Stimulated activated CD8-positive, alpha-beta memory T cell treated with anti-CD3 and anti-CD28 coated beads, Interleukin-15, amount 100 ng/mL, for 24 hours (primary cell): ENCODE measurements at places on chromosomes 1 and 21.

DNA sequence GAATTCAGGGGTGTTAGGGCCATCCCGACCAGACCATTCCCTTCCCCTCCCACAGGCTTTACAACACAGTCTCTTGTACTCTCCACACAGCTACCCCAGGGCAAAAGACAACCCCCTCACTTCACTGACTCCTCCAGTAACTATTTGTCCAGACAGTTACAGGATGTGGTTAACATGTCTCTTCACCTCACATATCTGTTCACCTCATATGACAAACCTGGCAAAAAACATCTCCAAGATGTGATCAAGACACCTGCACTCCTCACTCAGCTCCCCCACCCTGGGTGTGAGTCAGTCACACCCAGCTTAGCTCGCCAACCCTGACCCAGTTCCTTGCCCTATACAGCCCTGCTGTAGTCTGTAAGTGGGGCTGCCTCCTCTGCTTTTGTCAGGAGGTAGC, 490.5 kb upstream of the CHRM3 start:
- no peak for DNase-seq

GRCh38 chr1:18599704-18600103, 30.9 kb upstream of the PAX7 start:
- DNase-seq: no peak

GRCh38 chr1:46181343-46182260, 5.3 kb upstream of the P3R3URF start:
- DNase-seq: no peak

GRCh38 chr1:155379631-155380090, 59.0 kb downstream of the RUSC1 start:
- DNase-seq: no peak

DNA sequence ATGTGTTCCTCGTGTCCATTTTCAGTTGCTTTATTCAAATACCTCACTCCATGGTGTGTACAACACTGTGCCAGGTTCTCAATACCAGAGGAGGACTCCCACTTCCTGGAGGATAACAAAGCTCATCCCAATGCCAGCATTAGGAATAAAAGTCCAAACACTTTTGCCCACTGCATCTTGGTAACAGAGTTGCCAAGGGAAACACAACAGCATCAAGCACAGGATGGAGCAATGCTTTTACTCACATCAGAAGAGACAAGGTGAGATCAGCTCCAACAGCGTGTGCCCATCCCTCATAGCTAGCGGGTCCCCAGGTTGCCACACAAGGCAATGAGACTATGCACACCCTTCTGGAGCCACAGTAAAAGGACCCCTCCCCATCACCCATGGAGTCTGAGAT, 2.9 kb downstream of the KRTAP20-4 start:
- DNase-seq: no peak

- no peak for DNase-seq
Observed at GRCh38 chr1:177054542-177054941, 110.0 kb downstream of the ASTN1 start.

DNA sequence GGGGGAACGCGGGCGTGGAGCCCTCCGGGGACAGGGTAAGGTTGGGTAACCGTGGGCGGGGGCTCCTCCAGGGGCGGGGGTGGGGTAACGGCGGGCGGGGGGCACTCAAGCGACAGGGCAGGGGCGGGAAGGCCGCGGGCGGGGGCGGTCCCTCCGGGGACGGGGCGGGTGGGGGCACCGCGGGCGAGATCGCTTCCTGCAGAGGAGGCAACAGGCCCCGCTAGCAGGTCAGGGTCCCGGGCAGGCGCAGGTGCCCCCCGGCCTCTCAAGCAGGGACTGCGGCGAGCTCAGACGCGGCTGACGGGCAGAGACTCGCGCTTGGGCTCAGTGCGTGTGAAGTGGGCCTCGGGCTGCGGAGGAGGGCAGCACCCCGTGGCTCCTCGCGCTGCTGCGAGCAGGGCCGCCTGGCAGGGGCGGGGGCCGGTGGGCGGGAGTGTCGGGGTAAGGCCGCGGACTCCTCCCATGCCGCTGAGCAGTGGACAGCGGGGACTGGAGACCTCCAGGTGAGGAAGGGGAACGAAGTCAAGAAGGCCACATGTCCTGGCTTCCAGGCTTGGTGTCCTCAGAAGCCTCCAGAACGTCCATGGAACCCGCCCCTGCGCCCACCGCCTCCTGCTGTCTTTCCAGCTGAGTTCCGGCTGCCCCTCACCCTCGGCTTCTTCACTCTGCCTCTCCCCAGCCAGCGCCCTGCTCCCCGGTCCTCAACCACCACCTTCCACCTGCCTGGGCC, 627 bp upstream of the GNB1 start:
- DNase-seq: no peak

GRCh38 chr1:193944454-193944853, 758.0 kb upstream of the B3GALT2 start:
- DNase-seq: no peak

DNA sequence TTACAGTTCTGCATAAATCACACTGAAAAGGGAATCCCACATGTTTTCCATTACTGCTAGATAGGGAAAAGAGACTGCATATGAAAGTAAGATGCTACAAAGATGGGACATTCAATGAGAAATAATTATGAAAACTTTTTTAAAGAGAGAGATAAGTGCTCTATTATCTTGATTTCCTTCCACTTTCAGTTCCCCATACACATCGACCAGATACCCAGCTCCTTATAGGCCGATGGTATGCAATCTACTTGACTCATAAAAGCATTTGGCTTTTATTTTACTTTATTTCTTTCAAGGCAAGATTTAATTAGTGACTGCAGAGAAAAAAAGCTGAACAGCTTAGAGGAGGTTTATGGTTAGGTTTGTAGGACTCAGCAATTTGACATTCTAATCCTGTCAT, 13.1 kb downstream of the BRINP2 start:
- no peak for DNase-seq

DNA sequence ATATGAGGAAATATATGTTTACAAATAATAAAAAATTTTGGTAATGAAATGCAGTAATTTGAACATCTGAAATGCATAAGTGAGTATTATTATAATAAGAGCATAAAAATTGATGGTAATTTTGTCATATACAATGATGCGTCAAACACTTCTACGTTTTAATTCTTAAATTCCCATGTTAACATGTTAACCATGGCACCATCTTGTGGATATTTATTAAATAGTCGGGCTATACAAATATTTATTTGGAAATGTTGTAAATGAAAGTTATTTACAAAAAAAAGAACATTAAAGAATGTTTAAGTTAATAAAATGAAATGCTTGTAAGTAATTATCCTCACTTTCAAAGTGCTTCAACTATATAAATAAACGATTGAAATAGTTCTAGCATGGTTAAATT, 57.2 kb upstream of the C1orf185 start:
- no peak for DNase-seq

DNA sequence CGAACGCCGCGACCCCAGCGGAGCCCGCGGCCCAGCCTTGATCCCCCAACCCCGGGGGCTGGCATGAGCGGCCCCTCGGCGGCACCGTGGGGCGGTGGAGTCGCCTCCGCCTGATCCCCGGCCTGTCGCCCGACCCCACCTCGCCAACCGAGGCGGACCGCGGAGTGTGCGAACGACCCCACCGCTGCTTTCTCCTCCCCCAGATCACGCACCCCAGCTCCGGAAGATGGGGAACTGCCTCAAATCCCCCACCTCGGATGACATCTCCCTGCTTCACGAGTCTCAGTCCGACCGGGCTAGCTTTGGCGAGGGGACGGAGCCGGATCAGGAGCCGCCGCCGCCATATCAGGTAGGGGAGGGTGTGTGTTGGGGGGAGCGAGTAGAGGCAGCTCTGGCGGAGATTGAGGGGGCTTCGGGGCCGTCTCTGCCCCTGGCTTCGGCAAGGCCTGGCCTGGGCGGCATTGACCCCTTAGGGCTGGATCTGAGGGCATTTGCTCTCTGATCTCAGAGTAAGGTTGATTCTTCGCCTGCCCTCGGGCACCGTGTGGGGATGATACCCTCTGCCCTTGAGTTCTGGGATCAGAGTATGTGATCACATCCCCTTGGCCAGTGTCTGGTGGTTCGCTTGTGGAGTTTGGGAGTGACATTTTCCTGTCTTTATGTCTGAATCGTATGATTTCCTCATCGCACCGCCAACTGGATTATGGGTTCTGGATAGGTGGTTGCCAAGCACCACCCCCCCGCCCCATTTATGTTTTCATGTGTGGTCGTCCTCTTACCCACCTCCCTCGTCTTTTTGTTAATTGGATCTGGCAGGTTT, 668 bp downstream of the RNF11 start:
- DNase-seq: peak; percentile 25

- DNase-seq: no peak
Observed at GRCh38 chr1:209527372-209527771, 56.1 kb upstream of the CAMK1G start.

- DNase-seq: no peak
Observed at GRCh38 chr1:53954128-53954527, 8.0 kb downstream of the LRRC42 start.

- DNase-seq: no peak
Observed at GRCh38 chr21:28904961-28905435, 87.7 kb downstream of the LTN1 start.

- DNase-seq: no peak
Observed at GRCh38 chr1:238186887-238187574, 296.3 kb upstream of the ZP4 start.

GRCh38 chr1:36465731-36466369, 1.7 kb upstream of the MRPS15 start:
- DNase-seq: no peak

GRCh38 chr1:22380024-22380785, 71.4 kb upstream of the ZBTB40 start:
- DNase-seq: no peak

DNA sequence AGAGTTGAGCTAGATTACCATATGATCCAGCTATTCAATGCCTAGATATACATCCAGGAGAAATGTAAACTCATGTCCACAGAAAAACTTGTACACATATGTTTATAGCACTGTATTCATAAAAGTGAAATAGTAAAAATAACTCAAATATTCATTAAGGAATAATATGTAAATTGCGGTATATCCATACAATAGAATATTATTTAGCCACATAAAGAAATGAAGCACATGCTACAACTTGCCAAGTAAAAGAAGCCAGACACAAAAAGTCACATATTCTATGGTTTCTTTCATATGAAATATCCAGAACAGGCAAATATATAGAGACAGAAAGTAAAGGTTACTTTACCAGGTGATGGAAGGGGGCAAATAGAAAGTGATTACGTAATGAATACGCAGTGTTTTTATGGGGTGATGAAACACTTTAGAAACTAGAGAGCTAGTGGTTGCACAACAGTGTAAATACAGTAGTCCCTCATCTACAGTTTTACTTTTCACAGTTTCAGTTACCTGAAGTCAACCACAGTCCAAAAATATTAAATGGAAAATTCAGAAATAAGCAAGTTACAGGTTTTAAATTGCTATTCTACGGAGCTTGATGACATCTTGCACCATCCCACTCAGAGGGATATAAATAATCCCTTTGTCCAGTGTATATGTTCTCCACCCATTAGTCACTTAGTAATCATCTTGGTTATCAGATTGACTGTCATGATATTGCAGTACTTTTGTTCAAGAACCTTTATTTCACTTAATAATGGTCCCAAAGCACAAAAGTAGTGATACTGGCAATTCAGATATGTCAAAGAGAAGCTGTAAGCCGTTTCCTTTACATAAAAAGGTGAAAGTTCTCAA, 62.3 kb downstream of the ZNF644 start:
- no peak for DNase-seq

DNA sequence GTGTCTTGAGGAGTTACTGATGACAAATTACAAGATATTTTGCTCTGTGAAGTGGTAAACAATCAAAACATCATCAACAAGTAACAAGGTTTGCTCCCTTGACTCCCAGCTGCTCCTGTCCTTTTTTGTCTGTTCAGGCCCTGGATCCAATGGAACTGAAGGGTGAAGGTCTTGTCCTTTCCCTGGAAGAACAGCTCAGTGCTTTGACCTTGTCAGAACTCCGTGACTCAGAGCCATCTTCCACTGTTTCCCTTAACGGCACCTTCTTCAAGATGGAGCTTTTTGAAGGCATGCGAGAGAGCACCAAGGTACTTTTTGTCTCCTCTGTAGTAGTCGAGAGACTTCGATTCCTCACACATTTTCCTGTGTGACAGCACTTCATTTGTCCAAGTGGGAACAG, 29.0 kb downstream of the TRIM45 start:
- DNase-seq: no peak

GRCh38 chr1:84668185-84668584, 22.1 kb downstream of the SSX2IP start:
- no peak for DNase-seq

DNA sequence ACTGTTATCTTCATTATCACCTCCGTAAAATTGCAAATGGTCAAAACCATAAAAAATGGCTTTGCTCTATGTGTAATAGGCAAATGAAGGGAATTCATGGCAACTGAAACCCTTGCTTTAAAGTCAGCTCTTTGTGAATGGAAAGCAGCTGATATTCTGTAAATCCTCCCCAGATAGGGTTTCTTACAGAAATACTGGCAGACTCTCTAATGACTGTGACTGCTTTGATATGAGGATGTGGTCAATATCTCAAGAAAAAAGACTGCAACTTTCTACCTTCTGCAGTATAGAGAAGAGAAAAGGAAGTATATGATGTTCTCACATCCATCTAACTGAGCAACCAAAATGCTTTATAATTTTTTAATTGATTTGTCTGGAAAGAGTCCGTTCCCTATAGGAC, 193.1 kb downstream of the ST6GALNAC3 start:
- DNase-seq: no peak

- DNase-seq: no peak
Observed at GRCh38 chr1:47751193-47751592, 246.0 kb downstream of the TRABD2B start.

- no peak for DNase-seq
Observed at GRCh38 chr1:201281573-201281972, 1.7 kb upstream of the PKP1 start.

DNA sequence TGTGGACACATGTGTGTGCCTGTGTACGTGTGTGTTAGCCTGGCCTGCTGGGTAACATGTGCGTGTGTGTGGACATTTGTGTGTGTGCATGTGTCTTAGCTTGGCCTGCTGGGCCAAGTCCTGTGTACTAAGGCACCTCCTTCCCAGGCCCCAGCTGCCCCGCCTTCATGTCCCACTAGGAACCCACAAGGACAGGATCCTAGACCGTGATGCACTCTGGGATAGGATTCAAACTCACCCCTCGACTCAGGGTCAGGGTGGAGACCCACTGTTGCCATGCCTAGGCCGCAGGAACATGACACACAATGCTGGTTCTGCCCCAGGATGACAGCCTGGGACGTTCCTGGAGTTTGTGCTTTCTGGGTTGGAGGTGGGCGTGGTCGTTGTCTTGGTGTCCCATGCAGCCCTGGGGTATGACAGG, 89.9 kb upstream of the TMPRSS2 start:
- DNase-seq: no peak

DNA sequence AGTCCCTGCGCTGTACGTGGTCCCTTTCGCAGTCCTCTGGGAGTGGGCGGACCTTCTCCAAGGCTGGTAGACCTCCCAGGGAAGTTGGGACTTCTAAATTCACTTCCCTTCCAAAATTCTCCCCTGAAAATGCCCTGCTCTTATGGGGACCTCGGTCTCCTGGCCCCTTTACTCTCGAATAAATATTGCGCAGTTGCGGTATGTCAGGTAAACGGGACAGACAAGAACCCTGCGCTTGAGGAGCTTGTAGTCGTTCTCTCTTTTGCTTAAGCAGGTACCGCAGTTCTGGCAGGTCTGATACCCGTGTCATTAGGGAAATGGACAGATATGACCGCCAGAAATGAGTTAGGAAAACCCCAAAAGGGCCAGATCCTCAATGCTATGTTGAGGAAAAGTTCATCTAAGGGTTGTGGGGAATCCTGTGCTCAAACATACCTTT, 561 bp downstream of the KIF2C start:
- no peak for DNase-seq
